Fibroblast of skin of left quadriceps (primary cell): ENCODE measurements at places on chromosomes 1 and 21.

DNA sequence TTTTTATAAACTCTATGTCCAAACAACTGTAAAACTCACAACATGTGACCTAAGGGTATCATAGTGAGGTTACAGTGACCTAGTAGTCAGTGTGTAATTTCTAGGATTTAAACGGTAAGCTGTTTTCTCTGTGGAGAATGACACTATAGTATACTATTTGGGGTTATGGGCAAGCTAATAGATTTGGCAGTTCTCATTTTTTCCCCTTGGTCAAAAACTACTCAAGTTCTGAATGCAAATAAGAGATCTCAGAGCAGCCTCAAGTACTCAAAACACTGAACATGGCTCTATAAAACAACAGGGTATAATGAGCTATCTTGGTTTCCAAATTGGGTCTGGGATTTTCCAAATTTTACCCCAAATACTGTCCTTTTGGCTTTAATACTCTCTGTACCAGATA, 88.5 kb upstream of the HMCN1 start:
- DNase-seq, result no peak

- DNase-seq, result no peak
Observed at GRCh38 chr1:205435578-205436573, 14.0 kb upstream of the LEMD1 start.

- no peak for DNase-seq
Observed at GRCh38 chr1:90850181-90850897, 133.2 kb upstream of the BARHL2 start.

DNA sequence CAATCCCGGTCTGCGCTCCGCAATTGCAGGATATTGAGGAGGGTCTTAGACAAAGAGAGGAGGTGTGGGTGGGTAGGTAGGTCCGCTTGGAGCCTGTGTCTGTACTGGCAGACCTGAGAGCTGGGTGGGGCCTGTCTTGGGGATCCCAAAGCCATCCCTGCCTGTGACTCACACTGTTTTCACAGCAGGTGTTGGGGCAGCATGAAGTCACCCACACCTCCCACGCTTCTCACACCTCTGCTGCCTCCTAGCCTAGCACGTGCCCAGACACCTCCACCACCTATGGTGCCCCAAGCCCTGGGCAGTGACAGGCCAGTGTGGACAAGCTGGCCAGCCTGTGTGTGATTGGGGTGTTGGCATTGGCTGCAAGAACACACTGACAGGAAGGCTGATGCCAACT, 65.7 kb upstream of the ECE1 start:
- DNase-seq, result no peak

GRCh38 chr21:26784974-26785373, 60.2 kb downstream of the ADAMTS1 start:
- DNase-seq, result no peak

GRCh38 chr1:38451541-38451993, 405.0 kb upstream of the POU3F1 start:
- DNase-seq, result peak; percentile 37

DNA sequence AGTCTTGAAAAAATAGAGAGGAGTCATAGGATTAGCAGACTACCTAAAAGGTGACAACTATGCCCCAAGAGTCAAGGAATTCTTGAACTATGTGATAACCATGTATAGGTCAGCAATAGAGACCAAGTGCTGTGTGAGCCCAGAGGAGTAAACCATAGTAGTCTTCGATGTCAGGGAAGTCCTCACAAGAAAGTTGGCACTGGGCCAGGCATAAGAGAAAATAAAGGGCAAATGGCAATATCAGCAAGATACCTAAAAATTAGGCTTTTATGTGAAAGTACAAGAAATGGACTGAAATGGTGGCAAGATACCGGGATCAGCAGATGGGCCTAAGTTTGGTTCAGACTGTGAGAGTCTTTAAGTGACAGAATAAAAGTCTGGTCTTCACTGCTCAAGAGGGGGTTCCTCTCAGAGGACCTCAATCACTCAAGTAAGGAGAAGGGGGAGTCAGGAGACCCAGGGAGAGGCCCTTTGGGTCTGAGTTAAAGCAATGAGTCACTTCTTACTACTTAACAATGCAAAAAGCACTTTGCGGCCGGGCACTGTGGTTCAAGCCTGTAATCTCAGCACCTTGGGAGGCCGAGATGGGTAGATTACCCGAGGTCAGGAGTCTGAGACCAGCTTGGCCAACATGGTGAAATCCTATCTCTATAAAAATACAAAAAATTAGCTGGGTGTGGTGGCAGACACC, 95.0 kb downstream of the TEX35 start:
- DNase-seq, result no peak

GRCh38 chr21:41901099-41901498, 22.0 kb upstream of the PRDM15 start:
- DNase-seq, result no peak

GRCh38 chr1:154258784-154259183, 13.6 kb upstream of the HAX1 start:
- no peak for DNase-seq

- peak; percentile 84 for DNase-seq
Observed at GRCh38 chr1:22753481-22753971, 42.9 kb downstream of the EPHB2 start.

- DNase-seq, result no peak
Observed at GRCh38 chr1:55043011-55043410, 3.7 kb downstream of the PCSK9 start.

DNA sequence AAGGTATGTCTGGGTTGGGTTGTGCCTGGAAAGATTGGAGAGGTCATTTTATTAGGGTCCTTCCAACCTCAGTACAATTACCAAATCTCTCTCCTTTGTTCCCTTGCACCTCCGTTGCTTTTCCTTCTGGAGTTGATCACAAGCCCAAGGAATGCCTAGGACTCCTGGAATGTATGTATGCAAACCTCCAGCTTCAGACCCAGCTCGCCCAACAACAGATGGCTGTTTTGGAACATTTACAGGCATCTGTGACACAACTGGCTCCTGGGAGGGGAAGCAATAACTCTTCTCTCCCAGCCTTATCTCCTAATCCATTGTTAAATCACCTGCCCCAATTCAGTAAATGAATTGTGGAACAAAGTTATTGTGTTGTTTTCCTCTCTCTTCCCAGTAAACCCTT, 8.3 kb downstream of the TSACC start:
- peak; percentile 68 for DNase-seq

GRCh38 chr1:84163123-84163931, 19.3 kb downstream of the PRKACB start:
- no peak for DNase-seq

GRCh38 chr1:85894651-85895050, 186.4 kb upstream of the ZNHIT6 start:
- DNase-seq, result peak; percentile 29

DNA sequence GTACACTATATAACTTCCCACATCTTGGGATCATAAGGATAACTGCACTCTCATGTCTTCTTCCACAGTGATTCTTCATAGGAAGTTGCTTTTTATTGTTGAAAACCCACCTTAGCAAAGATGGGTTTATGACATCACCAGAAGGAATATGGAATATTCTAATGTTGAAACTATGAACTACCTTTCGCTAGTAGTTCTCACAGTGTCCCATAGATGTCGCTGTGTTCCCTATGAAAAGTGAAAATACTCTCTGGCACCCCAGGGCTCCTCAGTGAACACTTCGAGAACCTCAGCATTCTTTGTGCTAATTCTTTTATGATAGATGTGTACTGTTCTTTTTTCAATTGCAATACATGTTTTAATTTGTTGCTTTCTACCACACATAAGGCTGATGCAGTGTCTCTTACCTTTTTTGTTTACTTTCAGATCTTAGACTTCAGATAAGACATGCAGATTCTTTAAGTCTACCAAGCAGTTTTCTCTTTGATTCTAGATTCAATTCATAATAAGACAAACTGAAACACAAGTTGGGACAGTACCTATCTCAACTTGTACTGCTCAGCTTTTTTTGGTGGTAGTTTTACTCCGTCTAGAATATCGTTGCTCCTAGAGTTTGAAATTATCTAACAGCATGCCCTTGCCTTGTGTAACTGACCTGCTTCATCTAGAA, 90.8 kb downstream of the GTF2B start:
- DNase-seq, result no peak

- no peak for DNase-seq
Observed at GRCh38 chr21:45988366-45989347, 7.1 kb downstream of the COL6A1 start.

DNA sequence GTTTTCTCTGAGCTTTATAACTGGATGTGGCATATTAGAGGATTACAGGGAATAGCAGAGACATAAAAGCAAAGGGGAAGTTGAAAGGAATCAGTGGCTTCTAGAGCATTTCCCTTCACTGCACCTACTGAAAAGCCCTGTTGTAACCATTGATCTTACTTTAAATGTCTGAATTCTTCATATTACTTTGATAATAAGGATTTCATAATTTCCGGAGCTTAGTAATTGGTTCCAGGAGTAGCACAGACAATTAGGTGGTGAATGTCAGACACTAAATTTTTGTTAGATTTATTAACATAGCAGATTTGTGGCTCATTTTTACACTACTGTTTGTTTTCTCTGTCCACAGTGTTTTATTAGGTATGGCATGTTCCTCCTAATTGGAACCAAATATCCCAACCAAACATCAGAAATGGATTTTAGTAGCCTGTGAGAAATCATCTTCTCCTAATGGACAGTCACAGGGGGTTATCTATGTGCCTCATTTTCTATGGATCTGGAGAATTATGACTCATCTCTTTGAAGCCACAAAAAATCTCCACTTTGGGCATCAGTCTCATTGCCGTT, 100.5 kb downstream of the GIPC2 start:
- peak; percentile 84 for DNase-seq

GRCh38 chr1:176849281-176849680, 315.2 kb downstream of the ASTN1 start:
- no peak for DNase-seq

GRCh38 chr1:101316256-101316655, 79.4 kb downstream of the S1PR1 start:
- DNase-seq, result no peak

GRCh38 chr1:53811414-53811851, 26.7 kb downstream of the NDC1 start:
- DNase-seq, result no peak

- DNase-seq, result no peak
Observed at GRCh38 chr1:108597041-108597440, 37.1 kb downstream of the EEIG2 start.

DNA sequence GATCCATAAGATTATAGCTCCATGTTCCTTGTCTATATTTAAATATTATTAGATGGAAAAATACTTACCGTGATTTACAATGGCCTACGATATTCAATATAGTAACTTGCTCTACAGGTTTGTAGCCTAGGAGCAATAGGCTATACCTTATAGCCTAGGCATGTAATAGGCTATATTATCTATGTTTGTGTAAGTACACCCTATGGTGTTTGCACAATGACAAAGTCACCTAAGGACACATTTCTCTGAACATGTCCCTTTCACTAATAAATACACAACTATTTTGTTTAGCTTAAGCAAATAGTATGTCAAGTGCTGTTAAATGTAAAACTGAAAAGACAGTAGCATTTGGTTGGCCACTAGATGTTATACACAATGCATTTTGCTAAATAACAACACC, 248.9 kb upstream of the ADGRL4 start:
- DNase-seq, result no peak

DNA sequence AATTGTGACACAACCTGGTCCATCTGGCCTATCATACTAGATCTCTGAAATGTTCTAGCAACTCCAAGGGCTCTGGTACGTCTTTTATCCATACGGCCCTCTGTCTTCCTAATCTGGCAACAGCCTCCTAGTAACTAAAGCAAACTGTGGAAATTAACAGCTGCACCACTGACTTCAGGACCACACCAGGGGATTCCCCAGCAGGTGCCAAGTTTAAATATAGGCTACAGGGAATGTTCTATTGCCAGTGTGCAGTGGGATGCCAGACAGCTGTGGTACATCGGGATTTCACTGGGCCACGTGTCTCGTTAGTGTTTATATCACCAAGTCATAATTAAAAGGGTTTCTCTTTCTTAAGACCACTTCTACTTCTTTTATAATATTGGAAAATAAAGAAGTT, 94.3 kb downstream of the RGS2 start:
- no peak for DNase-seq
